NCI-H187 treated with DMSO at 0.1 percent for 48 hours (cell line): ENCODE measurements at places on chromosomes 13 and 19.

GRCh38 chr19:19105365-19106055, 32.8 kb downstream of the TMEM161A start:
- no peak for DNase-seq

DNA sequence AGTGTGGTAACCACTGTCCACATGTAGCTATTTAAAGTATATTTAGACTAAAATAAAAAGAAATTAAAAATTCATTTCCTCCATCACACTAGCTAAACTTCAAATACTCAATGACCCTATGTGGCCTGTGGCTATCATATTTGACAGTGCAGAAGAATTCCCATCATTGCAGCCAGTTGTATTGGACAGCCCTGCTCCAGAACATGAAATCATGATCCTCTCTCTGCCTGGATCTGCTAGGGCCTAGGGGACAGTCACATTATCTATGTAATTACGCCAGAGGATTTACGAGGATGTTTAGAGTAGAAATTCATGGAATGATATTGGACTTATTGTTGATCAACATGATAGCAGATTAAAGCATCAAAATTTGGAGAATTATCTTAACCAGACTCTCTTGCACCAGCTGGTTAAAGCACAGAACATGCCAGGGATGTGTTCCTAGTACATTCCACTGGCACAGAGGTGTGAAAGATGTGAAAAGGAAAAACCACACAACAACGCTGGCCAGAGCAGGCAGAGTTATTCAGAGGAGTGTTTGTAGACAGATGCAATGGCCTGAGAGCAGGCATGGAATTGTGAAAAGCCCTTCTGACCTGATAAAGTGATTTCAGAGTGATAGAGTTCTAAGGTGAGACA, 108.9 kb upstream of the STARD13 start:
- no peak for DNase-seq

DNA sequence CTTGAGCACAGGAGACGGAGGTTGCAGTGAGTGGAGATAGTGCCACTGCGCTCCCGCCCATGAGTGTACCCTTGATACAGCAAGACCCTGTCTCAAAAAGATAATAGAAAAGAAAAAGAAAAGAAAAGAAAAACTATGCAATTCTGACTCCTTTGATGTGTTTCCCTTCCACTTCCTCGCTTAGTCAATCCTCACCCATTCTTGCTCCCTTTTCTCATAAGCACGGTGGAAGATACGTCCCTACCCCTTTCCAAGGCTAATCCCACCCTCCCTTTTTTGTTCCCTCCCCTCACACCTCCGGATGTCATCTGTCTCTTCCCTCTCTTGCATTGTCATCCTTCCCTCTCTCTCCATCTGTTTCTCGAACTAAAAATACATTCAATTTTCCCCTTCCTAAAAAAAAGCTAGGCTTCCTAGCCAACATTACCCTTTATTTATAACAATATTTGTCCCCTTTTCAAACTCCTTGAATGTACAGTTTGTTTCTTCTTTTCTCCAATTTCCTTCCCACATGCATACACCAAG, 40.5 kb upstream of the ITM2B start:
- DNase-seq: no peak

DNA sequence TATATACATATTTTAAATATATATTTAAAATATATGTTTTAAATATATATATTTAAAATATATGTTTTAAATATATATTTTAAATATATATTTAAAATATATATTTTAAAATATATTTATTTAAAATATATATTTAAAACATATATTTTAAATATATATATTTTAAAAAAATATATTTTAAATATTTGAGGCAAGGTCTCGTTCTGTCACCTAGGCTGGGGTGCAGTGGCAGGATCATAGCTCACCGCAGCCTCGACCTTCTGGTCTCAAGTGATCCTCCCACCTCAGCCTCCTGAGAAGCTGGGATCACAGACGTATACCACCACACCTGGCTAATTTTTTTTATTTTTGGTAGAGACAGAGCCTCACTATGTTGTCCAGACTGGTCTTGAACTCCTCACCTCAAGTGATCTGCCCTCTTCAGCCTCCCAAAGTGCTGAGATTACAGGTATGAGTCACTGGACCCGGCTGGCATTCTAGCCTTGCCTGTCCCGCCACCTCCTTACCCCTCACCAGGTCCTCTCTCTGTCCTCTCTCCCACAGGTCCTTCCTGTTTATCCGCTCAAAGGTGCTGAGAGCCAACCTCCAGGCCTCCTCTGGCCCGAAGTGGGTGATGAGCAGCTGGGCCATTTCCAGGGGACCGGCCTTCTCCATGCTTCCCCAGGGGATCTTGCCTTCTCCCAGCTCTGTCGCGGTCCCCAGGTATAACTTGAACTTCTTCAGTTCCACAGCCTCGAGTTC, 564 bp downstream of the NLRP12 start:
- DNase-seq: no peak

GRCh38 chr13:113756441-113757097, 2.5 kb upstream of the TMEM255B start:
- no peak for DNase-seq

- no peak for DNase-seq
Measured at GRCh38 chr19:45443462-45444317, 20.0 kb upstream of the ERCC1 start.
